Psoas muscle (tissue), 8 donors: ENCODE measurements at places on chromosomes 7 and 10. TPM values are rescaled to one million over a fixed set of nuclear protein-coding genes. Genes with fewer than 3 reads are reported as not detected.

The THSD7A gene
- polyA plus RNA-seq = 0.07 TPM

The CHCHD3 gene
- 188 TPM for polyA plus RNA-seq

The BHLHA15 gene
- polyA plus RNA-seq = not detected

The DCLRE1C gene
- polyA plus RNA-seq = 4.6 TPM

The HOXA3 gene
- polyA plus RNA-seq = 0.65 TPM
